Stimulated activated CD4-positive, alpha-beta T cell treated with anti-CD3 and anti-CD28 coated beads, Interleukin-15, amount 100 ng/mL, for 1 hour (primary cell): ENCODE measurements at places on chromosomes 7 and 10.

DNA sequence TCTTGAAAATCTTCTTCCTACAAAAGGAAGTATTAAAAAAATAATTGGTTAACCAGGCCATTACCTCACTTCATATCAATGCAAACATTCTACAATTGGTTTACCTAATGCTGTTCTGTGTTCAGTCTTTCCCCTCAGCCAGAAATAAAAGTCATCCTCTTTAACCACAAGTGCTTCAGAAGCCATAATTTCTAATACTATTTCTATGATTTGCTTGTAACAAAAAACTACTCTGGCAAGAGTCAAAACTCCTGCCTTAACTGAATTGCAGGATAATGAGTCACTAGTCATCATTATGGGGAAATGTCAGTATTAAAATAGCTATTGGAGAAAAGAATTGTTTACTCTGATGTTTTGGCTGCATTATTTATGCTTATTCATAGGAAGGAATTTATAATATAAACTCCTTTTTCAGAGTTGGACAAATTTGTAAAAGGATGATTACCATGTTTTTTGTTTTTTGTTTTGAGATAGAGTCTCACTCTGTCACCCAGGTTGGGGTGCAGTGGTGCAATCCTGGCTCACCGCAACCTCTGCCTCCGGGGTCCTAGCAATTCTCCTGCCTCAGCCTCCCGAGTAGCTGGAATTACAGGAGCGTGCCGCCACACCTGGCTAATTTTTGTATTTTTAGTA, 55.5 kb upstream of the ODAD2 start:
- no peak for DNase-seq

- DNase-seq = no peak
Observed at GRCh38 chr7:84497873-84498272, 303.3 kb upstream of the SEMA3A start.

- DNase-seq = no peak
Observed at GRCh38 chr7:138008588-138009349, 6.9 kb upstream of the CREB3L2 start.

DNA sequence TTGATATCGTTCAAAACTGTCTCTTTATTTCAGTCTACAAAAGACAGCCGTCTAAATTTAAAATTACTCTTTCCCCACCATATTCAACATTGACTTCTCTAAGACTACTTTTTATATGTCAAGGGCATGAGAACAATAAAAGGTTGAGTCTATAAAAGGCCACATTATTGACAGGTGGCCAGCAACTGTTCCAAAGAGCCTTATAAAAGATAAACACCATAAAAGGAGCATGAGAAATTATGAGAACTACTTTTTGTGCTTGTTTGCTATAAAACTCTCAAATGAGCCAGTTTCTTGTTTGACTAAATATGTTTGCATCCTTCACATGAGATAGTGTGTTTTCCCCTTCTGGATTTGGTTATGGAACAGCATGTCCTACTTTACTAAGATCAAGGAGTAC, 189.2 kb downstream of the THSD7A start:
- DNase-seq = no peak

DNA sequence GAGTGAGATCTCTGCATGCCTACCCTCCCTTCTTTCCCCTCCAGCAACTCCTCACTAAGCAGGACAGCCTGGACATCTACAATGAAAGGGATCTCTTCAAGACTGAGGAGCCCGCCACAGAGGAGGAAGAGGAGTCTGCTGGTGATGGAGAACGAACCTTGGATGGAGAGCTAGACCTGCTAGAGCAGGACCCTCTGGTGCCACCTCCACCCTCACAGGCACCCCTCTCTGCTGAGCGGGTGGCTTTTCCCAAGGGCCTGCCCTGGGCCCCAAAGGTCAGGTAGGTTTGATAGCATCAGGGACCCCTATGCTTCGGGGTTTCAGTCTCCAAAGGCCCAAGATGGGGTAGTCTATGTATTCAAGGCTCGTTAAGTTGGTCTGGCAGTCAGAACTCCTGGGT, 23.9 kb downstream of the STRIP2 start:
- no peak for DNase-seq

DNA sequence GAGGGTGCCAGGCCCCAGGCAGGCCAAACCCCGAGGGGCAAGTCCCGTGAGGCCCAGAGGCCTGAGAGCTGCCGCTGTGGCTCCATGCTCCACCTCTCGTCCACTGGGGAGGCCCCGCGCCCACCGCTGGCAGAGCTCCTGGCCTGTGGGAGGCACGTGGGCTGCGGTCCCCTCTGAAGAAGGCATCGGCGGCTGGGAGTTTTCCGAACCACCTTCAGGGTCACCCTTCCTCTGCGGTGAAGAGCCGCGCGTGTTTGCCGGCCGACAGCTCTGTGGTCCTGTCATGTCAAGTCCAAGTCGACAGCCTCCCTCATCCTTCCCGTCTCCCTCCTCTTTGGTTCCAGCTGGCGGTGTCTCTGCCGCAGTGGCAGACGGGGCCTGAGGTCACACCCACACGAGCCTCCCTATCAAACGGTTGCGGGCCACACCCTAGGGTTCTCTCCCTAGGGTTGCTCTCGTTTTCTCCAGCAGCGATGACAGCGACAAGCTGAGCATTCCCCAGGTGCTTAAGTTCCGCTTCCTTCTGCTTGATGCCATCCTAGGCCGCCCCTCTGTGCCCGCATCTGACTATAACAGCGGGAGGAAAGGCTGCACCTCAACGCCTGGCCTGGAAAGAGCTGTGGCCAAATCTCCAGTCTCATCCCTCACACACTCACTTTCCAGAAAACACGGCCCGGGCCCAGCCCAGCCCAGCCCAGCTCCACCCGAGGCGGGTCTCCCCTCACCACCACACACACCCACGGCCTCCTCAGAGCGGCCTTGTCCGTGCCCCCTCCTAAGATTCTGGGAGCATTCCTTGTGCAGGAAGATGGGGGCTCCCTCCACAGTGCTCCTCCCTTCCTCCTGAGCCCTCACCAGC, 185.0 kb downstream of the ELFN1 start:
- no peak for DNase-seq

DNA sequence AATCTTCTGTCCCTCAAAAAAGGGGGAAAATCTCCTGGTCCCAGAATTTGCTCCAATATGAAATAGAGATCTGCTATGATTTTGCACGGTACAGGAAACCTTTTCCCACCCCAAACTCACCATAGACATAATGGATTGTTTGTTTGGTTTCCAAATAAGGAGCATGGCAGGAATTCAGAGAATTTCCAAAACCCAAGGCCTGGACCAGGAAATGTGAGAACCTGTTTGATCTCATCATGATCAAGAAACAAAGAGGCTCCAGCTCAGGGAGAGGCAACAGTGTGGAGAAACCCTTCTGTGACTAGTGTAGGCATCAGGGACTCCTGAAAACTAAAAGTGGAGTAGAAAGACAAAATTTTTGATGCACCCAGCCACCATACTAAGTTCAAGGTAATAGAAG, 1548.1 kb upstream of the LRRTM3 start:
- no peak for DNase-seq

GRCh38 chr10:51371743-51372142, 297.5 kb downstream of the PRKG1 start:
- DNase-seq = no peak

- DNase-seq = no peak
Observed at GRCh38 chr7:157358753-157359096, 21.9 kb downstream of the DNAJB6 start.
